ENCODE measurements at places on chromosomes 11 and 22.
A peak's percentile ranks its signal among the peaks of the same experiment; 100 is the strongest.

DNA sequence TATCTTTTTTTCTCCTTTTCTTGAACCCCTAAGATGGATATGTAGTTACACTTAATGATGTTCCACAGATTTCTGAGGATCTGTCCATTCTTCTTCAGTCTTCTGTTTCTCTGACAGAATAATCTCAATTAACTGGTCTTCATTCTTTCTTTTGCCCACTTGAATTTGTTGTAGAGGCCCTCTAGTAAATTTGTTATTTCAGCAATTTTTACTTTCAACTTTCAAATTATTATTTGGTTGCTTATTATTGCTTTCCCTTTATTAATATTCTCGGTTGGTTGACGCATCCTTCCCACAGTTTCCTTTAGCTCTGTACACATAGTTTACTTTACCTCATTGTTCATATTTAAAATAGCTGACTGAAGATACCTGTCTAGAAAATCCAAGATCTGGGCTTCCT lies 1013.7 kb upstream of the CNTN5 start:
- DNase-seq: no peak

DNA sequence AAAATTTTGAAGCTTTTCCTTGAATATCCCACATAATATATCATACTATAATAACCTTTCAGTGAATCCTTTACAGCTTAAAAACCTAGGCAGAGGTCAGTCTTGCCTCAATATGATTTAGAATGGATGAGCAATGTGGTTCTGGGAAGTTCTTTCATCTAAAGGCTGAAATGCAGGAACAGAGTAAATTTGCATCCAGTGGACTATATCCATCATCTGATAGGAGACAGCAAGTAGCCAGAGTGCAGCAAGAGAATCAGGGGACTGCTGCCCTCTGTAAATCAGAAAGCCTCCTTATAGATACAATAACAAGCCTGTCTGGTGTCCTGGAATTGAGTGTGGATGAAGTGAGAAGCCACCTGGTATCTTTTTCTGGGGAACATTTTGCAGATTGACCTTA lies 748.3 kb upstream of the CCDC90B start:
- DNase-seq: no peak

- DNase-seq: peak; percentile 95
Observed at GRCh38 chr11:64207256-64208085, 950 bp downstream of the FERMT3 start.

GRCh38 chr11:68929706-68930570 lies 26.2 kb downstream of the IGHMBP2 start:
- DNase-seq: no peak

- no peak for DNase-seq
Observed at GRCh38 chr22:36942556-36942955, 29.1 kb downstream of the CSF2RB start.

- peak; percentile 94 for DNase-seq
Observed at GRCh38 chr11:17389211-17389956, 925 bp upstream of the KCNJ11 start.
